Renal cortical epithelial cell (primary cell): ENCODE measurements at places on chromosomes 5 and 9. TPM values are rescaled to one million over a fixed set of nuclear protein-coding genes. Genes with fewer than 3 reads are reported as not detected.

- DNase-seq: no peak
Measured at GRCh38 chr9:104775976-104776375, 12.0 kb downstream of the NIPSNAP3B start.

Gene C1QTNF3
- 3.1 TPM in 1 of 2 replicates, not detected in the other for total RNA-seq

GRCh38 chr9:134738869-134739659 is 97.5 kb downstream of the COL5A1 start:
- no peak for DNase-seq

GRCh38 chr9:15178631-15179030 is 128.4 kb downstream of the TTC39B start:
- DNase-seq: no peak

- DNase-seq: peak; percentile 21
Measured at GRCh38 chr5:63553073-63553472, 409.2 kb downstream of the HTR1A start.

Gene SLC25A2
- 0.20 and 1.0 TPM in 2 replicates for total RNA-seq

Gene NPR2
- total RNA-seq: 13.9 and 35.6 TPM in 2 replicates

GRCh38 chr9:73896061-73896460 is 601.1 kb upstream of the RORB start:
- DNase-seq: no peak

Gene SOHLH1
- total RNA-seq: not detected in 2 replicates
